Activated CD8-positive, alpha-beta T cell treated with anti-CD3 and anti-CD28 coated beads for 36 hours (primary cell): ENCODE measurements at places on chromosomes 4 and X.

- no peak for DNase-seq
These were observed 17.7 kb downstream of the IL3RA start for GRCh38 chrX:1354036-1355019.

DNA sequence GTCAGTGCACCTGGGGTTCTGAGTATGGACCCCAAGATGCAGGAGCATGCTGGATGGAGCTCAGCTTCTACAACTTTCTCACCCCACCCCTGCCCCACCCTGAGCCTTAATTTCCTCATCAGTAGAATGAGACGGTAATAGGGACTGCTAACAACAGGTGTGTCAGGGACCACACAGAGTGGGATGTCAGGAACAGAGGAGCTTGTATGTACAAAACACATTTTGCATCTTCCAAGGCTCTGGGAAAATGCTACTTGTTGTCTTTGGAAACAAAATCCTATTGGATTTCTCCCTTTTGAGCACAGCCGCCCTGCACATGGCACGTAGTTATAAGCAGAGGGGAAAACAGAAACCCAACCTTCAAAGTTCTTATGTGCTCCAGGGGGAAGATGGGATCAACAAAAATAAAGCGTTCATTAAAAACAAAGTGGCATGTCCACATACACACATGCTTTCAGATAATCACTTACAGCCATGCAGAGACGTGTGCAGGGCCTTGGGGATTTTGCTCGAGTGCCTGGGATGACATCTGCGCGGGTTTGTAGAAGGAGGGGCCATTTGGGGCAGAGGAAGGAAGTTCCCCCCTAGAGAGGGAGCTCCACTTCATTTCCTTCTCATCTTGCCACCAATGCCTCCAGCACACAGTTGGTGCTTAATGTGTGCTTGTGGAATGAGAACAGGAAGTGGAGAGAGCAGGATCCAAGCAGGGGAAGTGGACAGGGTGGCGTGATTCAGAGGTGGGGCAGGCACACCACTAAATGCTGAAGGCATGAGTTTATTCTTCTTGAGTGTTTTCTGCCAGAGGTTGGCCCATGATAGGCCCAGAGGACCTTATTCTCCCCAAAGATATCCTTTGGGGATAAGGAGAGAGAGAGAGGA lies 138.9 kb downstream of the SMIM20 start:
- no peak for DNase-seq

DNA sequence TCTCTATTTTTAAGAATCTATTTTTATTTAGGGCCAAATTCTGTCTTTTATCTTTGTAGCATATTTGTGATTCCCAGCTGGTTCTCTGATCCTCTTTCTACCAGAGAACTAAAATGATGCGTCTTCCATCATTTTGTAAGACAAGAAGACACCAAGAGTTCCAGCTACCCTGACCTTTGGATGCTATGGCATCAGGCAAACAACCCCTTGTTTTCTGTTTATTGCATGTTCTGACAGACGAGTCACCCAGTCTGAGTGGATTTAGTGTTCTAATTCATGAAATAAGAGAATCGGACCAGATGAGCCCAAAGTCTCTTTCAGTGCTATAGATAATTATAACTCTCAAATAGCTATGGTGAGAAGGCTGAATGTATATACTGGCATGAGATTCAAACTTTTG lies 69.7 kb downstream of the ZFYVE28 start:
- no peak for DNase-seq

- no peak for DNase-seq
These were observed 62.4 kb upstream of the UGT2B15 start for GRCh38 chr4:68732653-68733466.

GRCh38 chr4:3658530-3658913 lies 107.7 kb upstream of the ADRA2C start:
- DNase-seq: no peak

DNA sequence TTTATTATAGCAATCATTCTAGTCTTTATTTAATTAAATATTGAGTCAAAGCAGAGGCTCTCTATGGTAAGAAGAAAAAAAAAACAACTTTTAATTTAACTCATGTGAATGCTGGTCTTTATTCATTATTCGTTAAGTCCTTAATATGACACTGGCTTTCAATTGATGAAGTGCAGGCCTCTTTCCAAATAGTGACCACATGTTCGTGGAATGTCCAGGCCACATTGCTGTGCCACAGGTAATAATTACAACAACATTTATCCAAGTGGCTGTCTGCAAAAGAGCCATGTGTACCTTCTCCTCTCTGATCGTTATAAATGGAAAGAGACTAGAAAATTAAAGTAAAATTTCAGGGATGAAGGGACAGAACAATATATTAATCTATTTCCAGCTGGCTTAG lies 220.1 kb upstream of the PABPC4L start:
- no peak for DNase-seq

- DNase-seq: no peak
These were observed 1.2 kb downstream of the TADA2B start for GRCh38 chr4:7044137-7044930.

DNA sequence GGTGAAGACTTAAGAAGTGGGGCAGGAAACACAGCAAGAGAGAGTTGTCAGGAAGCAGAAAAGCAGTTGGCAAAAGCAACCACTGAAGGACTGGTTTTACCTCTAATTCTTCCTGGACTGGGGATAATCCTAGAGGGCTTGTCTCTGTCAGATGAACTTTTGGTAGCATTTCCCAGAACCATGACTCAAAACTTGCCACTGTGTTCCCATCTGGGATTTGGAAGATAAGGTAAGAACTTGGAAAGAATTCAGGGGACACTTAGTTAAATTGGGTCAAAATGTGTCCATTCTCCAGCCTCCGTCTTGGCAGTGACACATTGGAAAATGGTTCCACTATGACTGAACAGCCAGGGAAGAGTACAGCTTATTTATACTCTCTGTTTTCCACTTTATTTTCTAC lies 55.7 kb downstream of the CD38 start:
- no peak for DNase-seq

GRCh38 chrX:47749185-47749967 lies 87.3 kb upstream of the ZNF81 start:
- no peak for DNase-seq
